Activated CD4-positive, CD25-positive, alpha-beta regulatory T cell treated with anti-CD3 and anti-CD28 coated beads, Interleukin-2, amount 50 U/mL, for 72 hours (primary cell): ENCODE measurements at places on chromosomes 13 and 19.

DNA sequence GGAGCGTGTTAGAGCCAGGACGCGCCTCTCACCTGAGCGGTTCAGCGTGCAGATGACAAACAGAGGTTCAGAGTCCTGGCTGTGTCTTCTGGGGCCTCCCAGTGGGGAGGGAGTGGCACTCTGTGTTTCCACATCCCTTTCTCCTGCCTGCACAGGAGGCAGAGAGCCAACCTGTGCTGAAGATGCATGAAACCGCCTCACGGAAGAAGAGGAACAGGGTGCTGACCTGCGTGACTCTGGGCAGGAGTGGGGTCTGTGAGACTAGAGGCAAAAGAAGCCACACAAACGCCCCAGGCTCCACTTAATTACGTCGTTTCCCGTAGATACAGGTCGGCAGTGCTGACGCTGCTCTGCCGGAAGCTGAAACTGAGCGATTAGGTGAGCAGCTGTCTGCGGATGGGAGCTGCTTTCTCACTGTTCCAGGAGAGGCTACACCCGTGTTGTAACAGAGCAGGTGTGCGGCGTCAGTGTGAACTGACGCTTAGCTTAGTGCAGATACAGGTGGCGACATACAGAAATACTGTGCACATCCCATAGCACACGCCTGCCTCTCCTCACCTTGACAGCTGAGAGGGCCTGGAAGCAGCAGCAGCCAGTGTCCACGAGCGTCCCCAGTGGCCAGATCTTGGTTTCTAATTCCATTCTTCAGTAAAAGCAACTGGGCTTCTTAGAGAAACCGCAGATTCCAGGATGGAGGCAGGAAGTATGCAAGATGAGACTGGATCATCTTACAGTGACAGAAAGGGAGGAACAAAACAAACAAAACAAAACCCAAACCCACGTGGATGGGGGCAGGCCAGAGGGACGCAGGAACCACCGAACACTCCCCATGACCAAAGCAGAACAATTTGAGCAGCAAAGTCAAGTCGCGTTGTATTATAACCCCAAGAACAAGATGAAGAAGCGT, 37.7 kb upstream of the MCF2L start:
- no peak for DNase-seq

- no peak for DNase-seq
Measured at GRCh38 chr13:23636360-23636759, 66.1 kb downstream of the TNFRSF19 start.

- no peak for DNase-seq
Measured at GRCh38 chr13:92074658-92075057, 676.2 kb downstream of the GPC5 start.

DNA sequence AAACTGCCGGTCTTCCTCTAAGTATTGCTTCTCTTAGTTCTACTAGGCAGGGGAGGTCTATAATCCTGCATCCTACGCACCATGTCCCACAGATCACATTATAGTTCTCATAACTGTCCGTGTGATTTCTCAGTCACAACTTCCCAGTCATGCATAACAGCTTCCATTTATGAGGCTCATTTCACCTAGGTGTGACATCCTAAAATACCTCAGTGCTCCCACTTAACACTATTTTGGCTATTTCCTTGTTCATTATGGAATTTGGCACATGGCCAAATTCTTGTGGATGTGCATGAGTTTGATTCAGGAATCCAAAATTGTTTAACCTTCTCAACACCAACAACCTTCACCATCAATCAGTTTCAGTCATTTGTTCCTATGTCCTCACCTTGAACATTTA, 989.9 kb downstream of the OLFM4 start:
- no peak for DNase-seq

DNA sequence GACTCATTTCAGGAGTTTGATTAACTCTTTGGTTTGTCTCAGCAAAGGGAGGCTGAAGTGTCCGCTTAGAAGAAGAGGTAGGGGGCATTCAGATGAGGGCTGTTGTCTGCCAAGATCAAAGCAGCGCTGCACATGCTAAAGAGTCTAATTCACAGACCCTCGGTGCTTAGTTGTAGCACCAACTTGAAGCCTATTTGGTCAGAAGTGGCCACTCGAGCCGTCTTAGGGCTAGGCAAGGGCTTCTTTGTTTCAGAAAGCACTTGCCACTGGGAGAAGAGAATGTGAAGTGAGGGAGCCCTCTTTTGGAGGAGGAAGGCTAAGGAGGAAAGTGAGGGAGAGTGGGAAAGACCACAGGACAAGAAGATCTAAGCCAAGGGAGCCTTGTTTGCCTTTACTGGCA, 313.4 kb upstream of the TMTC4 start:
- DNase-seq, result no peak

GRCh38 chr19:29804493-29804892, 7.3 kb upstream of the CCNE1 start:
- DNase-seq, result no peak

DNA sequence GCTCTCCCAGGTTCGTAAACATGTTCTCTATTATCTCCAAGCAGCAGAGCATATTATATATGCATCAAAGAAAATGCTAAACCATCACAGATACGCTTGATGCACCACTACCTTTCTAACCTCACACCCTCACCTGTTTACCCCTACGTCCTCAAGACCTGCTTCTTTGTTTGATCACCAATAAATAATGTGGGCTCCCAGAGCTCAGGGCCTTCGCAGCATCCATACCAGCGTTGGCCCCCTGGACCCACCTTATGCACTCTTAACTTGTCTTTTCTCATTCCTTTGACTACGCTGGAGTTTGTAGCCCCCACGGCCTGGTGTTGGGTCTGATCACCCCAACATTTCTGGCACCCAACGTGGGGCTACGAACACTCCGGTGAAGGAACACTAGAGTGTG, 10.0 kb upstream of the ZNF443 start:
- no peak for DNase-seq

- DNase-seq, result no peak
Measured at GRCh38 chr19:17321655-17322489, 12.5 kb downstream of the DDA1 start.

DNA sequence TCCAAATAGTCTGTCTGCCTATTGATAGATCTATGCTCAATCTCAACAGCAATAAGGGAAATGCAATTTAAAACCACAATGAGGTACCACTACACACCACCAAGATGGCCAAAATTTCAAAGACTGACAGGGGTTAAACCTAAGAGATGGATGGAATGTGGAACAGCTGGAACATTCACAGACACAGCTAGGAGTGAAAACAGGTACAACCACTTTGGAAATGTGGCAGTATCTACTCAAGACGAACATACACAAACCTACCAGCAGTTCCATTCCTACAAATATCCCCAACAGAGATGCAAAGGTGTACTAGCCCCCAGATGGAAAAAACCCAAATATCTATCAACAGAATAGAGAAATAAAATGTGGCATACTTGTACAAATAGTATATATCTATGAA, 86.4 kb downstream of the TSC22D1 start:
- no peak for DNase-seq

GRCh38 chr19:19371059-19371458, 34.4 kb upstream of the GATAD2A start:
- no peak for DNase-seq
